ENCODE measurements at places on chromosomes 3 and 15.

GRCh38 chr3:127652246-127652995, 20.3 kb upstream of the ABTB1 start:
- peak; percentile 47 for DNase-seq

- DNase-seq = no peak
These were observed 123.9 kb upstream of the MEF2A start for GRCh38 chr15:99441871-99442251.

DNA sequence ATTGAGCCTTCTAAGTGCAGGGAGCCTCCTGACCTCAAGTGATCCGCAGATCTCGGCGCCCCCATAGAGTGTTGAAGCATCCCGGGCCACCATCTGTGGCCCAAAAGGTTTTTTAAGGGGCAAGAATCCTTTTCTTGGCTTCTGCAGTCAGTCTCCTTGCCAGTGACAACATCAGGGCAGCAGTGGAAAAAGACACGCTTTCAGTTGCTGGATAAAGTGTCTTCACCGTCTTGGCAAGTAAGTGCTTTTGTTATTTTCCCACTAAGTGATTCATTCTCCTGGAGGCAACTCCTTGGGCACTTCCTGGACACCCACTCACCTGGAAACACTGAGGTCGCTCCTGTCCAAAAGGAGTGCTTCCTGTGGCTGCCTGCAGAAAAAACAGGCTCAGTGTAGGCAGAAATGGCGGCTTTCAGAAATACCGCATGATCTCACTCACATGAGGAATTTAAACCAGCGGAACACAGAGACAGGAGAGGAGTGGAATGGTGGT, 71.7 kb upstream of the ABHD2 start:
- no peak for DNase-seq

GRCh38 chr15:29470794-29471193, 201.2 kb upstream of the NSMCE3 start:
- DNase-seq = peak; percentile 86

DNA sequence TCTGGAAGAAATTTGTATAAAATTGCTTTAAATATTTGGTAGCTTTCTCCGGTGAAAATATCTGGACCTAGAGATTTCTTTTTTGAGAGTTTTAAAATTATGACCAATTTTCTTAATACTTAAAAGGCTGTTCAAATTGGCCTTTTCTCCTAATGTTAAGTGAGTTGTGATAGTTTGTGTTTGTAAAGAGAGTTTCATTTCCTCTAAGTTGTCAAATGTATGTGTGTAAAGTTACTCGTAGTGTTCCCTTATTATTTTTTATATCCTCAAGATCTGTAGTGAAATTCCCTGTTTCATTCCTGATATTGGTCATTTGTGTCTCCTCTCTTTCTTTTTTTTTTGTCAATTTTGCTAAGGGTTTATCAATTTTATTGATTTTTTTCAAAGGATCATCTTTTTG, 92.6 kb upstream of the CTNNB1 start:
- no peak for DNase-seq

GRCh38 chr3:171200052-171200749, 173.7 kb upstream of the SLC2A2 start:
- no peak for DNase-seq

GRCh38 chr3:179701176-179701827, 48.5 kb downstream of the USP13 start:
- no peak for DNase-seq

- peak; percentile 56 for DNase-seq
These were observed 24.0 kb downstream of the LNP1 start for GRCh38 chr3:100425316-100425715.

- DNase-seq = peak; percentile 11
These were observed 34.7 kb downstream of the SHC4 start for GRCh38 chr15:48928877-48929538.

GRCh38 chr3:133490468-133491351, 82.8 kb upstream of the CDV3 start:
- no peak for DNase-seq

DNA sequence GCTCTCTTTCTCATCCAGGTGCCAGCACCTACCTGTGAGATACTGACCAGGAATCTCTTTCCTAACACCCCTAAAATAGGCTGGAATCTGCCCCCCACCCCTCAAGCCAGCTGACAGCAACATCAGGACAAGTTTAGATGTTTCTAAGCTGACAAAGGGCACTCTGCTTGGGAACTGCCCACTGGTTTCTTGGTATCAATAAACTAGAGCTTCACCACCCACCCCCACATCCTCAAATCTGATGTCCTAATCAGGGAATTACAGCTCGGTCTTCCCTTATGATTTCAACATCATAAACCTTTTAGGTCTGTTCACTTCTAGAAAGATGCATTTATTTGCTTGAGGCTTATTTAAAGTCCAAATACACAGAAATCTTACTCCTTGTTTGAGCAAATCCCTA, 34.7 kb downstream of the CEP19 start:
- DNase-seq = no peak

DNA sequence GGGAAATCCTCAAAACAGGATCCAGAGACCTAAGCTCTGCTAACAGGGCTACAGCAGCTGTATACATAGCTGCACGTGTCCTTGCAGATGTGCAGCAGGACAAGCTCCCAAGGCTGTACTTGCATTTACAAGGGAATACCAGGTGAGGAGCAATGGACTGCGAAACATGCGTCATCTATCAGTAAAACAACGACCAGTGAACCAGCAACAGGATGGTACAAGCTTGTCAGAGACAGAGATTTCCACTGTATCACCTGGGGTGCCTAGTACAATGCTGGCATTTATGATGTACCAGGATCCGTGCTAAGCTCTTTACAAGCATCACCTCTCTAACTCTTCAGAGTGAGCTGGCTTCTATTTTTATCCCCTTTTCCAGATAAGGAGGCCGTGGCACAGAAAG, 227.3 kb downstream of the FOXP1 start:
- no peak for DNase-seq

GRCh38 chr3:31882895-31883294, 98.2 kb downstream of the OSBPL10 start:
- no peak for DNase-seq

DNA sequence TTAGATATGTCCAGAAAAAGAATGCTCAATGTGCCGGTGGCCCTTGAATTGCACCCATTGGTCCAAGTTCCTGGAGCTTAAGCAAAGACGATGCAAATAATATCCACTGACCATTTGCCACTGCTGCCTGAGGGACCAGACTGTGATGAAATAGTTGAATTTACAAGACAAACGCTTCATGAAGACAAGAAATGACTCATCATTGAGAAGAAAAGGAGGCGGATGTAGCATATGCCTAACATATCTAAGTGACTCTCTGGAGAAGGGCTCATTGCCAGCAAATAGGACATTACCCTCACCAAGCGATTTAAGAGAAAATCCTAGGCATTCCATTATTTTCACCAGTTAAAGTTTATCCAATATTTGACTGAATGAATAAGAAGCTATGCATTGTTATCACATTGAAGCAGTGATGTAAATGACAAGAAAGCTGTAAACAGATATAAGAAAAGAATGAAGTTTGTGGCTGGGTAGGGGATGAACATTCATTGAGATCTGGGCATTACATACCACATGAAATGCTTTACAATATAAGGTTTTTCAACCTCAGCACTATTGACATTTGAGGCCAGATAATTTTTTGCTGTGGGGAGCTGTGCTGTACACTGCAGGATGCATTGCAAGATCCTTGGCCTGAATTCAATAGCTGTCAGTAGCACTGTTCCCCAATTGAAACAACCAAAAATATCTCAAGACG, 48.9 kb upstream of the CPNE4 start:
- no peak for DNase-seq

DNA sequence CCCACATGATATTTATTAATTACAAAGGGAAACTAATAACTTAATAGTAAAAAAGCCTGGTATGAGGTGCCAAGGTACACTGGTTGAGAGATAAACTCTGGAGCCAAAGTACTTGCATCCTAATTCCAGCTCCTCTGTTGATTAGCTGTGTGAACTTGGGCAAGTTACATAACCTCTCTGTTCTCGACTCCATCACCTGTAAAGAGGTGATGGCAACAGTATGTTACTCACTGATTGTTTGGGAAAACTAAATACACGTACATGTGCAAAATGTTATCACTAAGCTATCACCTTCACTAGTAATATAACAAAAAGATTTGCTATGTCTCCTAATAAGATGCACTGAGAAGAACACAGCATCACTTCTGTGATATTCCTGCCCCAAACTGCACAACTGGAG, 206.4 kb downstream of the MEX3B start:
- no peak for DNase-seq
